Eye (tissue), 1 donor: ENCODE measurements at places on chromosomes 7 and 10.
A peak's percentile ranks its signal among the peaks of the same experiment; 100 is the strongest.

DNA sequence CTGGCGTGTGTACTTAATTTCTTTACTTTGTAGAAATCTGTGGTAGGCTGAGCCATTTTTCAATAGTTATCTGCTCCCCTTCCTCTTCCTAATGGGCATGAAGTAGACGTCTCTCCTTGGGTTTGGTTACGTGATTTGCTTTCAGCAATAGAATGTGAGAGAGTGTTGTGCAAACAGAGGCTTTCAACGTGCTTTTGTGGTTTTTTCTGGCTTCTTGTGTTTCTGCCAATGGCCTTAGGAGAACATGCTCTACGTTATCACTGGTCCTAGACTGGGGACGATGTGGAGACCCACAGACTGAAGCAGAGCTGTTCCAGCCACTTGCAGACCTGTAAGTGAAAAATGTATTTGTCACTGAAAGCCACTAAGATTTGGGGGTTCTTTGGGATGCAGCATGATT lies 107.2 kb upstream of the NPTX2 start:
- DNase-seq, result no peak

DNA sequence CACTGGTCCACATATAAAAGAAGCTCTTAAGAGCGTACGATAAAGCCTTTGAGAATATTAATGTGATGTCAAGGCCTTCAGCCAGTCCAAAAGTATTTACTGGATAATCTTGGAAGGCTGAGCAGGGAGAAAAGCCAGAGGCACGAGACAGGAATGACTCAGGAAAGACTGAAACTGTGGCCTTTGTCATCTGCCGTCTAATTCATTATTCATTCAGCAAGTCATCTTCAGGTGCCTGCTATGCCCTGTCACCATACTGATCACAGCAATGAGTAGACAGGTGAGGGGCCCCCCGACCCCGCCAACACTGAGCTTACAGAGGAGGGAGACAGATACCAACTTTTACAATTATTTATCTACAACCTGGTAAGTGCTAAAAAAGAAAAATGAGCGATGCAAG lies 78.9 kb downstream of the VOPP1 start:
- no peak for DNase-seq

DNA sequence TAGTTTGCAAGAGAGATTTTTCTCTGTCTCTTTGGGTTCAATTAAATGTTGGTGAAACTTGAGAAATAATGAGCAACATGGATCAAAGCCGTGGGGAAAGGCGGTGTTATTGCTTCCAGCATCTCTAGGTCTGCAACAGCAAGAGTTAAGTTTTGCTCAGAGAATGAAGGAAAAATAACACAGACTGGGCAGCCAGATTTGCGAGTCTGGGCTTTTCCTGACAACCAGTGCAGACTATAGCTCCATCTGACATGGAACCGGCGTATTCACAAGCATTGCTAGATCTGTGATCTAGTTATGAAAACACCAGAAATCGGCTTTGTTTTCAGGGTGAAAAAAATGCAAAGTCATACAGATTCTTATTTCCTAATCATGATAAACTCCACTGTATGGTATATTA lies 110.4 kb downstream of the CAMK1D start:
- DNase-seq, result no peak

GRCh38 chr10:52635651-52636050 lies 136.9 kb downstream of the MBL2 start:
- DNase-seq, result no peak

GRCh38 chr7:35420656-35421055 lies 166.8 kb upstream of the TBX20 start:
- no peak for DNase-seq

GRCh38 chr7:12328888-12329770 lies 74.5 kb downstream of the VWDE start:
- no peak for DNase-seq

GRCh38 chr10:14003517-14004184 lies 327.1 kb downstream of the FRMD4A start:
- no peak for DNase-seq

- DNase-seq, result no peak
These were observed 5.8 kb downstream of the IFIT1 start for GRCh38 chr10:89398003-89398749.

DNA sequence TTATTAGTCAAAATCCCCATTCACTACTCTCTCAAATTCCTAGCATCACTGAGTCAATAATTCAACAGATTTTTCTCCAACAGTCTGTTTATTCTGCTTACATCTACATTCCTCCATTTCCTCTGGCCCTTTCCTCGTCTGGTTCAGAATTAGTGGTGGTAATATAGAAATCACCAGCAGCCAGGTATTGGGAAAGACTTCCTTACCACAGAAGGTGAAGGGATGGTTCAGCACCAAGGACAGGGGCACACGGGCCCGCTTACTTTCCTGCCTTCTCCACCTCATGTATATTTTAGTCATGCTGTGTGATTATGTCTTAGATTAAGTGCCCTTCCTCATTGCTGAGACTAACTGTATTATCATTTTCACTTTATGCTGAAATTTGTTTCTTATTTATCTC lies 70.4 kb upstream of the APBB1IP start:
- DNase-seq, result peak; percentile 79

DNA sequence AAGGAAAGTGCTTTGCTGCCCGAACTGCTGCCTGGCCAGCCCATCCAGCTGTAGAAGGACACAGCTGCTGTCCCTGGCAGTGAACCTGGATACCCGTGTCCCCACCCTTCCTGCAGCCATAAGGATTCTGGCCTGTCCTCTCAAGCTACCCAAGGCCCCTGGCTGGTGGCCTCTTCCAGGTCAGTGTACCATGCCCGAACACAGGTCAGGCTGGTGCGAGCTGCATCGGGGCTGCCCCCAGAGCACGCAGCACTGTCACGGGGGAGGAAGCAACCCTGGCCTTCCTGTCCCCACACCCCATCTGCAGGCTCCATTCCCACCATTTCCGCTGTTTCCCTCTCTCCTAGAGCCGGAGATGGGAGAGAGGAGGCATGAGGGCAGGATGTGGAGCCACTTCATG lies 30.5 kb upstream of the PWWP2B start:
- DNase-seq, result no peak

DNA sequence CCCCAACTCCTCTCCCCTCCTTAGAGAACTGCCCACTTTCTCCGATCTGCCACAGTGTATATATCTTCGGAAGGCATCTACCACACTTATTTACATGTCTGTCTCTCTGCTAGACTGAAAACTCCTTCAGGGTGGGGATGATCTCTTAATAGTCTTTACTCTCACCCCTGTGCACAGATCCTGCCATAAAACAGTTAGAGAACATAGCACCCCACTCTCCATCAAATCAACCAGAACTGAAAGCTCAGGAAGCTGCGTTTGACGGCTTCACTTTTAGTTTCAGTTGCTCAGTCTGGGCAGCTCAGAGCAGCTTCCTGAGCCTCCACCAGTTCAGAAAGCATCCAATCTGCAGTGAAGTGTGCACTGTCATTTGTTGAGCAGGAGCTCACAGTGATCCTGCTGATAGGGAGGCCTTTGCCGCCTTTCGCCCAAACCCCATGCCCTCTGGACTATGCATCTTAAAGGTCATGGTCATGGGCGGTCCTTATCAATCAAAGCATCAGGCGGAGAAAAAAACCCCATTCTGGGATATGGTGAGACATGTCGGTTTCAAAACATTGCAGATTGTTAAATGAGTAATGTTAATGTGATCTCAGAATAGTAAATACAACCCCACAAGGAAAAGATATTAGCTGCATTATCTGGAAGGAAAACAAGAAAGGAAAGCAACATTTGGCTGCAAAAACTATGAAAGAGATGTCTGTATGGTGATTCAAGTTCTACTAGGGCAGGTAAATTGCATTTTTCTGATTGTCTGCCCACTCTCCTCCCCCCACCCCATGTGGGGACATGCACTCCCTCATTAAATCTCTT lies 167.1 kb upstream of the ADO start:
- DNase-seq, result no peak

DNA sequence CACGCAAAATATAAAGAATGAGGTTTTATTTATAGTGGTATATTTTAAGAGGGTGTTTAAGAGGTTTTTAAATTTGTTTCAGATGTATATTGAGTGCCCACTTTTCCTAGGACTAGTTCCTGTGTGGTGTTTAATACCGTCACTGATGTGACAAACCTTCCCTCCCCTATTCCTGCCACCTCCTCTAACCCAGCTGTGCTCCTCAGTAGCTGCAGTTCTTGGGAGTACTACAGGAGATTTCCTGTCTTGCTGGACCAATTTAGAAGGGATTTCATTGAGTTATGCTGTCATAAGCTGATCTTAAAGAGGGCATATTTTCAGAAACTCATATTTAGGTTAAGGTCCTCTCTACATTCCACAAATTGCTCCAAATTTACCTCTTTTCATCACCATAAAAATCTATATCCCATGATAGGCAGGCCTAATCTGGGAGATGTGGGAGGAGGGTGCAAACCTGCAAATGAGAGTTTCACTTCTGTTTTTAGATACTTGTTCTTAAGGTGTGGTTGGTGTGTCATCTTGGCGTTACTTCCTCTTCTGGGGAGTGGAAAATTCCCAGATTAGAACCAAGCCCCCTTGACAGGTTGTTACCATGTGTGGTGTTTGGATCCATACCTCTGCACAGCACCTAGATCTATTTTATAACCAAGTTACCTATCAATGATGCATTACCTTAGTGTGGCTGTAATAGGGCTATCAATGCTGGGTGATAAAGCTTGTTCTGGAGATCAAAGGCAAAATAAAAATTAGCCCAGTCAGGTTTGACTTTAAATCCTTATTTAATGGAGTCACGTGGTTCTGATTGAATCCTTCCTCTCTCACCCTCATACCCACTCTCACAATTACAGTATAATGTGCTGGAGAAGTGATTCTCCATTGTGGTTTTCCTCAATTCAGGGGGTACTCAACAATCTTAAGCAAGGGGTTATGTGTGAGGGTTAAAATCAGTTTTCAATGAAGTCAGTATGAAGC lies 141.1 kb downstream of the CDK14 start:
- DNase-seq, result no peak

DNA sequence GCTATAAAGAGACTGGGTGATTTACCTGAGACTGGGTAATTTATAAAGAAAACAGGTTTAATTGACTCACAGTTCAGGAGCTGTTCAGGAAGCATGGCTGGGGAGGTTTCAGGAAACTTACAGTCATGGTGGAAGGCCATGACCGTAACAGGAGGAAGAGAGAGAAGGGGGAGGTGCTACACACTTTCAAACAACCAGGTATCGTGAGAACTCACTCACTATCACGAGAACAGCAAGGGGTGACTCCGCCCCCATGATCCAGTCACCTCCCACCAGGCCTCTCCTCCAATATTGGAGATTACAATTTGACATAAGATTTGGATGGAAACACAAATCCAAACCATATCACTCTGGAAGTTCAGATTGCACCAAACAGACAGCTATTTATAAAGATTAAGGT lies 59.8 kb upstream of the ARHGAP21 start:
- no peak for DNase-seq

- no peak for DNase-seq
These were observed 6.5 kb downstream of the STAMBPL1 start for GRCh38 chr10:88886557-88886956.

DNA sequence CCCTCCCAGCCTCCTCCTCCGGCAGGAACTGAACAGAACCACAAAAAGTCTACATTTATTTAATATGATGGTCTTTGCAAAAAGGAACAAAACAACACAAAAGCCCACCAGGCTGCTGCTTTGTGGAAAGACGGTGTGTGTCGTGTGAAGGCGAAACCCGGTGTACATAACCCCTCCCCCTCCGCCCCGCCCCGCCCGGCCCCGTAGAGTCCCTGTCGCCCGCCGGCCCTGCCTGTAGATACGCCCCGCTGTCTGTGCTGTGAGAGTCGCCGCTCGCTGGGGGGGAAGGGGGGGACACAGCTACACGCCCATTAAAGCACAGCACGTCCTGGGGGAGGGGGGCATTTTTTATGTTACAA lies 83.3 kb downstream of the PAX2 start:
- peak; percentile 59 for DNase-seq

DNA sequence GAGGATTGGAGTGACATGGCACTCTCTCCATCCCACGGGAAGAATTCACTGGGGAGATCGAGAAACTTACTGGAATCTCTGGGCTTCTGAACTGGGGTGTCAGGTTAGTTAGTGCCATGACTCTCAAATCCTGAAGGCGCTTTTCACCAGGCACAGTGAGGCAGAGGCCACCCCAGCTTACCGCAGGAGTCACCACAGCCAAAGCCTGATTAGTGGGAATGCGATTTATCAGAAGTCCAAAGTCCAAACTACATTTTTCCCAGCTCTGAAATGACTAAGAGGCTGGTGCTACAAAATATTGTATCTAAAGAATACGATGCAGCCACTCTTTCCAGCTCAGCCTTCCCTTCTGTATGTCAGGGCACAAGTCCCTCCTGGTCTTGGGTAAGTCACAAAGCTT lies 334.8 kb upstream of the SHH start:
- no peak for DNase-seq

GRCh38 chr7:6656413-6656812 lies 19.3 kb downstream of the ZNF316 start:
- DNase-seq, result no peak

GRCh38 chr7:28433699-28434219 lies 21.4 kb downstream of the CREB5 start:
- DNase-seq, result peak; percentile 30

DNA sequence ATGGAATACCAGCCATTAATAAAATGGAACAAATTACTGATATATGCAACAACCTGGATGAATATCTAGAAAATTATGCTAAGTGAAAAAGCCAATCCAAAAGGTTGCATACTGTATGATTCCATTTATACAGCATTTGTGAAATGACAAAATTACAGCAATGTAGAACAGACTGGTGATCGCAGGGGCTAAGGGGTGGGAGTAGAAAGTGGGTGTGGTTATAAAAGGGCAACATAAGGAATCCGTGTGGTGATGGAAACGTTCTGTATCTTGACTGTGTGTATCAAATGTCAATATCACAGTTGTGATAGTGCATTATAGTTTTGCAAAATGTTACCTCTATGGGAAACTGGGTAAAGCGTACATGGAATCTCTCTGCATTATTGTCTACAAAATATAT lies 15.0 kb downstream of the CEP41 start:
- no peak for DNase-seq

GRCh38 chr7:20835111-20835750 lies 48.5 kb upstream of the SP8 start:
- no peak for DNase-seq

DNA sequence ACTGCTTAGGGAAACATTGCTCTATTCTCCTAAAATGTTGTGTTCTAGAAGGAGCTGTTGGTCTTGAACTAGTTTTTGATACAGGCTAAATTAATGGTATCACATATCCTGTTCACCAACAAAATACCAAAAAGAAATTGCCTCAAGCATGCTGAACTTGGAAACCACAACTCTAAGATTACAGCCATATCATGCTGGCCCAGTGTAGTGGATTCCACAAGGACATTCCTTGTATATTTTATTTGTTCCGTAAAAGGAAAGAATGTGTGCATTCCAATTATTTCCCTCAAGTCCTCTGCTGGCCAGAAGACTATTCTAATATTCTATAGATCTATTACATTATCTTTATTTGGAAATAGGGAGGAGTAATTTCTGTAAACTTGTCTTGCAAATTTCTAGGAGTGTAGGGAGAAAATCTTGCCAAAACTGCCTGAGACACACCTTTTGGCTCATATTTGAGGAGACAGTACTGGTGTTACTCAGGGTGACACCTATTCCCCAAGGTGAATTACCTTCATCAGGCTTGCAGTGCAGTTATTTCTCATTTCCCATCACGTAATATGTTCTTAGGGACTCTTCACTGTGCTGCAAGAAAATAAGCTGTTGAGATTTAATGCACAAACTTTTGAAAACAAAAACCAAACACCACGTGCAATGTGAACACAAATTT lies 1.9 kb upstream of the NEBL start:
- no peak for DNase-seq

- DNase-seq, result no peak
These were observed 22.5 kb upstream of the WASL start for GRCh38 chr7:123771256-123771655.
